ENCODE measurements at places on chromosomes 6 and 20.

DNA sequence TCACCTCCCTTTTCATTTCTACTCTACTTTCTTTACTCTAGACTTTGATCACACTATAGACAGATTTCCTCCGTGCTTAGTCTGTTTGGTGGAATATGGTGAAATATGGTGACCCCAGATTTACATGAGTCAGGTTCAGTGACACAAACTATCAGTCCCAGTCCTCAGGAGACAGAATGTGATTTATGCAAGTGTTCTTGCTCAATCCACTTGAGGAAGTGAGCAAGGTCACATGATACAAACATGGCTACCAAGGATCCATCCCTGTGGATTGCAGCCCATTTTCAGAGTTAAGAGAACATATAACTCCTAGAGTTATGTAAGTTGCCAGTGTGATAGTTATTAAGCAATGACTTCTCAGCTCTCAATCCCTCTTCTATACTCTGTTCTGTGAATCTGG is 23.7 kb upstream of the TSHZ2 start:
- DNase-seq: no peak

DNA sequence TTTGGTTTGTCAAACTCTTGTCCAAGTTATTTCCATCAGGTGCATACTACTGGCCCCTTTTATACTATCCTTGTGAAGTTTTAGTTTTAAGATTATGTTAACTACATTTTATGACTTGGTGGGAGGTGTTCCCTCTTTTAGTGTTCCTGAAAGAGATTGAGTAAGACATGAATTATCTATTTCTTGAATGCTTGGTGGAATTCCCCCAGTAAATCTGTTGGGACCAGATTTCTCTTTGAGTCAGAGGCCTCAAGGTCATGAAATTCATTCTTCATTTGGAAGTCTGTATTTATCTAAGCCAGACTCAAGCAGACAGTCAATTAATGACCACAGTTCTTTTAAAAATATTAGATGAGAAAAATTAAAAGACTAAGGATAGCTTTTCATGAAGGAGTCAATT is 81.3 kb downstream of the MOXD1 start:
- DNase-seq: no peak

DNA sequence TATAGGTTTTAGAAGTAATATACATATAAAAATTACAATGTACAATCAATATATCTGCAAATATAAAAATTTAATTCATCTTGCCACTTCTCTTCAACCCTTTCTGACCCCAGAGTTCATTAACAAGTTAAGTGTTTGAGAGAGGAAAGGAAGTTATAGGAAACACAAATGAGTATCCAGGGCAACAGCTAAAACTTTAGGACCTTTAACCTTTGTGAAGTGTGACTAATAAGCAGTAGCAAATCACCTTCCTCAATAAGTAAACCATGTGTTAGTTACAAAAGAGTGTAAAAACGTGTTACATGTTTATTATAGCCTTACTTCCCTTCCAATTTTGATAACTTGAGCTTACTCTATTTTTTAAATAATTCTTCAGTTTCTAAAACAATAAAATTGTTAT is 73.4 kb upstream of the SIM1 start:
- DNase-seq: no peak

- DNase-seq: no peak
These were observed 281.5 kb upstream of the QKI start for GRCh38 chr6:163133017-163133416.

DNA sequence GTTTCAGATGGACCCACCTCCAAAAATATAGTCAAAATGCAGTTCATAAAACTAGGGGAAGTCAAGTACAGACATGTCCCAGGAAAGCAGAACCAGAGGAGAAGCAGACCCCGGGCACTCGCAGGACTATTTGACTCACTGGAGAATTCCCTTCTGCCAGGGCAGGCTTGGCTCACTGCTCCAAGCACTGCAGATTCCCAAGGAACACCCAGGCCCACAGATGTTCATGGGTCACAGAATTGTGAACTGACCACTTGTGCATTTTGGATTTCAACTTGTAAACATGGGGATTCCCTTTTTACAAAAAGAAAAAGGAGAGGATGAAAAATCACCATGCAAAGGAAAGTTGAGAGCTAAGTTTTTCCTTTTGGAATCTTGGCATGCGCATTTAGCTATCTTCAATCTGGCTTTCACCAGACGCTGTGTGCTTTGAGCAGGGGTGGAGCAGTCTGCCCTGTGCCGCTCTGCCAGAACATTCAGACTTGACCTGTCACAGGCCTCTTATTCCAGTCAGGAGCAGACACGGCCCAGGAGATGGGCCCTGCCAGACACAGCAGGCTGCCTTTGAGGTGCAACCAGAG is 237.5 kb upstream of the TAB2 start:
- DNase-seq: no peak

DNA sequence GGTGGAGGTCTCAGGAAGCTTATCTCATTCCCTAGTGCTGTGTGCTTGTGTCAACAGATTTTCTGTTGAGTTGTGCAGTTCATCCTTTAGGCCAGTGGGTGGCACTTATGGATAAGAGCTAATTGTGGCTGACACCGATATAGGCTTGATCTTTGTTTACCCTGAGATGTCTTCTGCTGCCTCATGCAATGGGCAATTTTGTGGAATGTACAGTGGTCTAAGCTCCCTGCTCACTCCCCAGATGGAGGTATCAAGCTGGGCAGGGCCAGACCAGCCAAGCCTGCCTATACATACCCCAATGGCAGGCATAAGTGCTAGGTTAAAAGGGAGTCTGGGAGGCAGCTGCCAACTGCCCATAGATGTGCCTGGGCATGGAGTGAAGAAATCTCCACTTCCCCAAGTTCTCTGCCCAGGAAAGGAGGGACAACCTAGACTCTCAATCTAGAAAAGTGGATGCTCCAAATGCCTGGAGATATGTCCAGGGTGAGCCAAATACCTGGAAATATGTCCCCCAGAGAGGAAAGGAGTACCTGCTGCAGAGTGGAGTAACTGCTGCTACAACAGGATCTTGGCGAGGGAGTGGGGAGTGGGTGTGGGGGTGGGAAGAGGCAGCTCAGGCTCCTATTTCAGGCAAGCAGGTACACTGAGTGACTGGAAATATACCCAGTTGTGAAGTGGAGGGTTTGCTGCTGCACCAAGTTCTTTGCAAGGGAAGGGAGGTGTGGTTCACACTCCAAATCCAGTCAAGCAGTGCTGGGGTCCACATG is 53.2 kb upstream of the ARG1 start:
- DNase-seq: peak; percentile 10

- no peak for DNase-seq
These were observed at the start of gene FOXC1 for GRCh38 chr6:1609648-1610496. Gene FOXC1, plus strand, starts transcription at chr6:1609915. Its CDS starts 531 bp downstream, at chr6:1610446.

DNA sequence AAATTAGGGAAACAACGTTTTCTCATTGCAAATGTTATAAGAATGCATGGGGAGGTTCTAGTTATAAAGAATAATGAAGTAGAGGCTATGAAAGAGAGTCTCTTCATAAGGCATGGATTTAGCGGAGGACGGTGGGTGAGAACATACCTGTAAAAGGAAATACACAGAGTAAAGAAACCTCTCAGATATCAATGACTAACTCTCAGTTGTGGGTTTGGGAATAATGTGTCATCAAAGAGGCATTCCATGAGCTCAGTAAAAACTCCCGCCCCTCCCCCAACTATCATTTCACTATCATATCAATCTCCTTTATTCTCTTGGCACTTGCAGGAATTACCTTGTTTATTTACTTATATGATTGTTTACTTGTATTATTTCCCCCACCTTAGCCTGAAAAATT is 695.4 kb downstream of the PTPRT start:
- DNase-seq: no peak

DNA sequence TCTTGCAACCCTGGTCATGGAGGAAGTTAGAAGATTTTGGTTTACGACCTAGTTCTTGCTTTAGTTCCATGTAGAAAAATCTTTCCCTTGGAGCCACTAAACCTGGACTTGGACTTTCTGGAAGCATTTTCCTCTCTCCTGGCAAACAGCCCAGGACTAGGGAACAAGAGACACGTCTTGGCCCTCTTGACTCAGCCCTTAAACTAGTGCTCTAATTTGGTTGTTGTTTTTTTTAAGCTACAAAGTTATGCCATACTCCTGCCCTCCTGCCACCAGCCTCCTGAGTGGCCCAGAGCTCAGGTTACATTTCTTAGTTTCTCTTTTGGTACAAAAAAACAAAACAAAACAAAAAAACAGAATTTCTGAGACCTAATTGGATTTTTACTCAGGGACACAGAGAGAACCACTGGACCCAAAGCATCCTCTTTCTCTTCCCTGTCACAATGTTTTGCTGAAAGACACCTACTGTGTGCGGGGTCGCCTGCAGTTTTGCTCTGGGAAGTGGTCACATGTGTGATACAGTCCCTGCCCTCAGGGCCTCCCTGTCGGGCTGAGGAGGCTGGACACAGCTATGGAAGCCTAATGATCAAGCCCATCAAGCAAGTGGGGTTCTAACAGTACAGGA is 32.3 kb upstream of the SCUBE3 start:
- no peak for DNase-seq

DNA sequence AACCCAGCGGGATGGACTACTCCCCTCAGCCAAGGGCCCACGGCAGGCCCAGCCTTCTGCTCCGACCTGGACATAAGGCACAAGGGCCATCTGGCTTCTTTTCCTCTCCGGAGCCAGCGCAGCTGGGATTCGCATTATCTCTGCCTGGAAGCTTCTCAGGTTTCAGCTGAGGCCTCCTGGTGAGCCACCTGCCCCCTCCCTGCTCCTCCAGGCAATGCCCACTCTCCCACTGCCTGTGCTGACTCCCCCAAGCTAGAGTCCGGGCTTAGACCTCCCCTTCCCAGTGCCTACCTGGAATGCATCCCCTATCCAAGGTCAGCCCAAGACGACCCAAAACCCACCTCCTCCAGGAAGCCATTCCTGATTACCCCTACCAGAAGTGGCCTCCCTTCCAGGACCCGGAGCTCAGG is 60.7 kb downstream of the EZR start:
- DNase-seq: peak; percentile 72

- peak; percentile 27 for DNase-seq
These were observed 82.2 kb downstream of the GRM4 start for GRCh38 chr6:34063651-34064050.

DNA sequence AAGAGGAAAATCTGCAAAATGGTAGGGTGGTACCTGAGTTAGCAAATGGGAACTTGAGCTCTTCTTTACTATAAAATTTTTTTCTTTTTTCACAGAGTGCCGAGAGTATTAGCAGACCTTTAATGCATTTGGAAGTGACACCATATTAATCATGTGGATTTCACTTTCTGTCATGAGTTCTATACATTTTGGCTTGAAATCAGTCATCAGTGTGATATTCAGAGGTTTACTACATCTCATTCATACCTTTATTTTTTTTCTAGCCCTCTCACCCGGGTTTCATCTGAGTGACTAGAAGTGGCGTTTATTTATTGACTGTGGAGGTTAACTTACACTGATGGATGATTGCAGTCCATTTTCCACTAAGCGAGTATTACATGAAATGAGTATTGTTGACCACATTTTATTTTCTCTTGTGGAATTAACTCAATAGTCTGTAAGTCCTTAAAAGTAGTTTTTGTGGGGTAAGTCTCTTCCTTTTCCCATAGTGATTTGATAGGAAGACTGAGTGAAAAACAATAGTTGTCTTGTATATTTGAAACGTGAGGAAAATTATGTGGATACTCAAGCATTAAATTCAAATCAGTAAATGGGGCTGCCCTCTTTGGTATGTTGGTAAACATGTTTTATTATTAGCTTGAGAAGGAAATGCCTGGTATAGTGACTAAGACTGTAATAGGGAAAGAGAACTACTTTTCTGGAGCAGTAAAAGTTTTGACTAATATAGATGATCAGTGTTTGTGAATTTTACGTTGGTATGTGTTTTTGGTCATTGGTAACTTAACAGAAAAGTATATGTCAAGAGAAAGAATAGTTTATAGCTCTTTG is 55.5 kb downstream of the JARID2 start:
- DNase-seq: no peak

- DNase-seq: no peak
These were observed 342.7 kb downstream of the SMOC2 start for GRCh38 chr6:168783720-168784119.

- no peak for DNase-seq
These were observed 1166.3 kb upstream of the CITED2 start for GRCh38 chr6:140540743-140541142.

DNA sequence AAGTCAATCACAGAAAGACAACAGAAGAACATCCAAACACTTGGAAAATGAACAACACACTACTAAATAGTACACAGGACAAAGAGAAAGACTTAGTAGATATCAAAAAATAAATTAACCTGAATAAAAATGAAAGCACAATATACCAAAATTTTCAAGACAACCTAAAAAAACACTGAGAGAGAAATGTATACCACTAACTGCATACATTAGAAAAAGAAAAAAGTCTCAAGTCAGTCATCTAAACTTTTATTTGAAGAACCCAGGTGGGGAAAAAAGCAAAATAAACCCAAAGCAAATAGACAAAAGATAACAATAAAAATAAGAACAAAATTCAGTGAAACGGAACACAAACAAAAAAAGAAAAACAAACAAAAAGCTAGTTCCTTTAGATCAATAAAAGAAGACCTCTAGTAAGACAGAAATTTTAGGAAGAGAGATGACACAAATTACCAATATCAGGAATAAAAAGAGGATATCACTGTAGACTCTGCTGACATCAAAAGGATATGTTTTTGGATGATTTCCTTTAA is 172.8 kb downstream of the TRIM27 start:
- no peak for DNase-seq

GRCh38 chr6:130417951-130418350 is 52.1 kb downstream of the TMEM200A start:
- DNase-seq: no peak

GRCh38 chr20:10720565-10720964 is 46.8 kb upstream of the JAG1 start:
- no peak for DNase-seq

DNA sequence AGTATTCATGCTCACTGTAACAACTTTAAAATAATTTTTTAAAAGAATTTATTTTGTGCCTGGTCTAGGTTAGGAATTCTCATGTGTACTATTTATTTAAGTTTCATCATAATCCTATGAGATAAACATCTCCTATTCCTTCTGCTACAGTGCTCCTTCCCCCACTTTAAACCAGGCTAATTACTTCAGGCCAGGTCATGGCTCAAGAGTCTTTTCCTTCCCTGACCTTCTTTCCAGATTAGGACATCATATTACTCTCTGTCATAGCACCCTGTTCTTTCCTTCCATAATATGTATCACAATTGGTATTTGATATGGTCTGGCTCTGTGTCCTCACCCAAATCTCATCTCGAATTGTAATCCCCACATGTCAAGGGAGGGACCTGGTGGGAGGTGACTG is 239.0 kb downstream of the BTBD9 start:
- DNase-seq: no peak

GRCh38 chr6:14674867-14675648 is 557.5 kb downstream of the CD83 start:
- DNase-seq: no peak

DNA sequence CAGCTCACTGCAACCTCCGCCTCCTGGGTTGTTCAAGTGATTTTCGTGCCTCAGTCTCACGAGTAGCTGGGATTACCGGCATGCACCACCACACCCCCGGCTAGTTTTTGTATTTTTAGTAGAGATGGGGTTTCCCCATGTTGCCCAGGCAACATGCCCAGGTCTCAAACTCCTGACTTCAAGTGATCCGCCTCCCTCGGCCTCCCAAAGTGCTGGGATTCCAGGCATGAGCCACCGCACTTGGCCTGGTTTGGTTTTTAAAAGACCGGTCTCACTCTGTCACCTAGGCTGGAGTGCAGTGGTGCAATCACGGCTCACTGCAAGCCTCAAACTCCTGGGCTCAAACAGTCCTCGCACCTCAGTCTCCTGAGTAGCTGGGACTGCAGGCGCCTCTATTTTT is 40.1 kb downstream of the VSTM2L start:
- DNase-seq: no peak
